ENCODE measurements at places on chromosomes 3 and 15.
A peak's percentile ranks its signal among the peaks of the same experiment; 100 is the strongest.

DNA sequence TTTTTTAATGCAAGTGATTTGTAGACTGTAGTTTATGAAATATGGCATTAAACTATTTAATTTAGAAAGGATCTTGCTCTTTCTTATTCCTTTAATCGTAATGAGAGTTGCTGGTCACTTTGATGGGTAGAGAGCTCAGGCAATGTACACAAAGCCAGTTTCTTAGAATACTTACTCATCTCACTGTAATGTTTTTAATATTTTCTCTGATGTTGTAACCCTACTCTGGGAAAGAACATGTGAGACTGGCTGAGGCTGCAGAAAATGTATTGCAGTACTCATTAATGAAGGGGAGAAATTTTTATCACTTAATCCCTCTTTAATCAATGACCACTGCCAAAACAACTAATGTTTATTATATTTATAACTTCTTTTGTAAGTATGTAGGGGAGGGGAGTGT is 479.4 kb upstream of the KCNMB2 start:
- DNase-seq: no peak

DNA sequence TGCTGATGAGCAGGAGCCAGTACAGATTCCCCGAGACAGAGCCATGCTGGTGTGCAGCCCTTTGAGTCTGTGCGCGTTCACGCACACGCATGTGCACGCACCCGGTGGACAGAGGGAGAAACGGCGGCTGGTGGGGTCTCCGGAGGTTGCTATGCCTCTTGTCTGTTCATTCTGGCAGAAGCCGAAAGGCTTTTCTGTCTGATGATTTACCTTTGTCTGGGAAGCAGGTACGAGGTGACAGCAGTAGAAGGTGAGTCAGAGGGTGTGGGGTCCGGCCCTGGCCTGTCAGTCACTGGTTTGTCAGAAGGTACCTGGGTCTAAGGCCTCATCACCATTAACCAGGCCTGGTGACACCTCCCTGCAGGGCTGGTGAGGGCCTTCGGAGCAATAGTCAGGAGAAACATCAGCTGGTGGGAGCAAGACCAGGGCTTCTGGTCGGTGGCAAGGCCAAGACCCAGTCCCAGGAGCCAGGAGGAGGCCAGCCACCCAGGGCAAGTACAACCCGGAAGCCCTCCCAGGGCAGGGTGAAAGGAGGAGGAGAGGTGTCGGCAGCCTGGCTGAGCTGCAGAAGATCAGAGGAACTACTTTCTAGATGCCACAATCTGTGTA is 7.5 kb downstream of the PCSK6 start:
- no peak for DNase-seq

- no peak for DNase-seq
Measured at GRCh38 chr3:58356054-58356453, 23.4 kb downstream of the PXK start.

- DNase-seq: no peak
Measured at GRCh38 chr3:186724911-186725310, 7.8 kb downstream of the KNG1 start.

DNA sequence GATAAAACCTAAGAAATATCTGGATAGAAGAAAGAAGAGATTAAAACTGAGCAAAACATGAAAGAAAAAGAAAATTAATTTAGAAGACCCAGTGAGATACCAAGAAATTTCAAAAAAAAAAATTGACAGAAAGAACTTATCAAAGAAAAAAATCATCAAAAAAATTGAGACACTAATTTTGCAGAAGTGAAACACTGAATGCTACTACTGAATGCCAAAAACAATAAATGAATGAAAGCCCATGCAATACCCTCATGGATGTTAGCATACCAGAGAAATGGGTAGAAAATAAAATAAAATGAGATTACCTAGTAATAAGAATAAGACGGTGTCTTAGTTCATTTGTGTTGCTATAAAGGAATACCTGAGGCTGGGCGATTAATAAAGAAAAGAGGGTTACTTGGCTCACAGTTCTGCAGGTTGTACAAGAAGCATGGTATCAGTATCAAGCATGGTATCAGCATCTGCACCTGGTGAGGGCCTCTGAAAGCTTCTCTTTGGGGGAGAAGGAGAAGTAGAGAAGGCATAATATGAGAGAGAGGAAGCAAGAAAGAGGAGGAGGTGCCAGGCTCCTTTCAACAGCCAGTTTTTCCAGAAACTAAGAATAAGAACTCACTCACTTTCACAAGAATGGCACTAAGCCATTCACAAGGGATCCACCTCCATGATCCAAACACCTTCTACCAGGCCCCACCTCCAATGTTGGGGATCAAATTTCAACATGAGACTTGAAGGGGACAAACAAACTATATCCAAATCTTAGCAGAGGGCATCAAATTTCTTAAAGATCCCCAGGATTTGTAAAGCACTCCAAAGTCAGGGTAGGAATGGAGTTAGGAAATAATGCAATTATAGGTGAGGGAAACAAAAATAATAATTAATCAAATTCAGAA is 73.2 kb downstream of the BTLA start:
- DNase-seq: peak; percentile 26

GRCh38 chr3:2476996-2477395 is 378.3 kb downstream of the CNTN4 start:
- no peak for DNase-seq

- DNase-seq: no peak
Measured at GRCh38 chr3:105729667-105730066, 139.1 kb downstream of the CBLB start.

GRCh38 chr3:158918008-158918407 is 116.2 kb downstream of the MFSD1 start:
- DNase-seq: peak; percentile 64

GRCh38 chr15:96720656-96721055 is 390.2 kb downstream of the NR2F2 start:
- DNase-seq: no peak

- DNase-seq: peak; percentile 79
Measured at GRCh38 chr15:38389924-38390542, 63.9 kb upstream of the FAM98B start.

DNA sequence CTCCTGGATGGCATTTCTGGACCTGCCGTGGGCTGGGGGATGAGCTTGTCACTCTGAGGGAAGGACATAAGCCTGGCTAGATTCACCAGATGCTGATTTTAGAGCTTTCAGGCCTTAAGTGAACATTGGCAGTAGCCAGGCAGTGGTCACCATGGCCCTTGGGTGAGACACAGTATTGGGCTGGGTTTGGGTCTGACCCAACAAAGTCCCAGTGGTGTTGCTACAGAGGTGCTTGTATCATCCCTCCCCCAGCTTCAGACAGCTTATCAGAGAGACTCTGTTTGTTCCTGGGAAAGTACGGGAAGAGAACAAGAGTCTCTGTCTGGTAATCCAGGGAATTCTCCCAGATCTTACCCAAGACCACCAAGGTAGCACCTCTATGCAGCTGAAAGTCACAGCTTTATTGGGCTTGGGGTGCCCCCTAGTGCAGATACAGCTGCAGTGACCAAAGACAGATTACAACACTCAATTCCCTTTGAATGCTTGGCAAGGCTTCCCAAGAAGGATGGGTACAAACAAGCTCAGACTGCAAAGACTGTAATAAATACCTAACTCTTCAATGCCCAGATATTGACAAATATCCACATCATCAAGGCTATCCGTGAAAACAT is 9.8 kb upstream of the RUVBL1 start:
- peak; percentile 52 for DNase-seq

GRCh38 chr3:47430606-47431005 is 45.1 kb downstream of the SCAP start:
- DNase-seq: no peak

- DNase-seq: no peak
Measured at GRCh38 chr15:92578096-92578835, 77.3 kb downstream of the FAM174B start.

- DNase-seq: peak; percentile 5
Measured at GRCh38 chr3:129749692-129750091, 143.2 kb upstream of the PLXND1 start.

DNA sequence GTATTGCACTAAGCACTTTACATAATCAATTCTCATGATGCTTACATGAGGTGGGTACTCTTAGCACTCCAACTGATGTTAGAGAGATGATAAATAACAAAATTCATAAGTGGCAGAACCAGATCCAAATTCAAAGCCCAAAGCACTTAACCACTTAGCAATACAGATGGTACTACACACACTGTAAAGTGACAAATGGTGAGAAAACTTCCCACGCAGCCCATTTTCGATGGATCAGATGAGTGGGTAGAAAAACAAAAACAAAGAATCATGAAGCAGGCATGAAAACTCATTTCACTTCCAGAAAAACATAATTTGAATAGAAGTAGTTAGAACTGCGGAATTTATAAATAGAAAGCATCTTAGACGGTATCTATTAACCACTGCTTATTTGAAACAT is 66.2 kb downstream of the FRMD4B start:
- DNase-seq: peak; percentile 65

- peak; percentile 42 for DNase-seq
Measured at GRCh38 chr3:32912046-32912445, 39.4 kb upstream of the CCR4 start.

DNA sequence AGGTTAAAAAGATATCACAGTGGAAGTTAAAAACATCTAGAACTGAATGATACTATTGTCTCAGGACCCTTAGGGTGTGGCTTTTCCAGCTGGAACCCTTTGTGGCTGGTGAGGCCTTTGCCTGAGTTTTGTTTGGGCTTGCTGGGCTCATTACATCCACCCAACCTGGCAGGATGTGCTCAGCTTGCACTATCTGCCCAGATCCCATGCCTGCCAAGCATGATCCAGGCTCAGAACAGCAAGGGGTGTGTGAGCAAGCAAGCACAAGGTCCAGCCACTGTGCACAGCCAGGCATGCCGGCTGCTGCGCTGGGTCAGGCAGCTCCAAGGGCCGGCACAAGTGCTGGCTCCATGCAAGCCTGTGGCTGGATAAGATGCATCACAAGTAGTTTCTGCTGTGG is 512.7 kb upstream of the CDIN1 start:
- no peak for DNase-seq

DNA sequence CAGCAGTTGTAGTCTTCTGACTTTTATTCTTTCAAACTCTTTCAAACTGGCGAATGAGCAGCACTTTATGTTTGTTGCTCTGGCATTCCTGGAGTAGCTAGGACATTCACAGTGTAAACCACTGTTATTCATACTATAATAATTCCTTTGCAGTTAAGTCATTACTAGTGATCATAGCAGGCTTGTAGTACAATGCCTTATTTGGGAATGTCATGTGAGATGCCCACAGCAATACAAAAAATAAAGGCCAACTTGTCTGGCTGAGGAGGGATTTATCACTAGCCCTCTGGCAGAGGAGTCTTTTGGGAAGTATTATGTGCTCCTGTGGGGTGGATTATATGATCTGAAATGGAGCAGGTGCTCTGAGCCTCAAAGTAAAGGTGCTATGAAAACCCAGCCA is 197.2 kb downstream of the VGLL3 start:
- no peak for DNase-seq

DNA sequence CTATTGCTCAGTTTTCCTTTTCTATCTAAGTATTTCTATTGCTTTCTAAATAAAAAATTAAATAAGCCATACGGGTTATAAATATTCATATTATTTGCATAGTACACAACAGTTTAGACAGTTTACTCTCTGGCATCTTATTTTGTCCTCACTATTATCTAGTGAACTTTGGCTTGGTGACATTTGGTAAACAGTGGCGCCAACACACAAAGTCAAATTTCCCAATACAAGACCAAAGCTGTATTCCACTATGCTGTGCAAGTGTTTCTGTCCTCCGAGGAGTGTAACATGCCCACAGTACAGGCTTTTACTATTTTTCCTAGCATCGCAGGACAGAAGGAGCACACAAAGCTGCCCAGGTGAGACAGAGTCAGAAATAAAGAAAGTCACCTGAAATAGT is 61.7 kb upstream of the TP63 start:
- DNase-seq: no peak

DNA sequence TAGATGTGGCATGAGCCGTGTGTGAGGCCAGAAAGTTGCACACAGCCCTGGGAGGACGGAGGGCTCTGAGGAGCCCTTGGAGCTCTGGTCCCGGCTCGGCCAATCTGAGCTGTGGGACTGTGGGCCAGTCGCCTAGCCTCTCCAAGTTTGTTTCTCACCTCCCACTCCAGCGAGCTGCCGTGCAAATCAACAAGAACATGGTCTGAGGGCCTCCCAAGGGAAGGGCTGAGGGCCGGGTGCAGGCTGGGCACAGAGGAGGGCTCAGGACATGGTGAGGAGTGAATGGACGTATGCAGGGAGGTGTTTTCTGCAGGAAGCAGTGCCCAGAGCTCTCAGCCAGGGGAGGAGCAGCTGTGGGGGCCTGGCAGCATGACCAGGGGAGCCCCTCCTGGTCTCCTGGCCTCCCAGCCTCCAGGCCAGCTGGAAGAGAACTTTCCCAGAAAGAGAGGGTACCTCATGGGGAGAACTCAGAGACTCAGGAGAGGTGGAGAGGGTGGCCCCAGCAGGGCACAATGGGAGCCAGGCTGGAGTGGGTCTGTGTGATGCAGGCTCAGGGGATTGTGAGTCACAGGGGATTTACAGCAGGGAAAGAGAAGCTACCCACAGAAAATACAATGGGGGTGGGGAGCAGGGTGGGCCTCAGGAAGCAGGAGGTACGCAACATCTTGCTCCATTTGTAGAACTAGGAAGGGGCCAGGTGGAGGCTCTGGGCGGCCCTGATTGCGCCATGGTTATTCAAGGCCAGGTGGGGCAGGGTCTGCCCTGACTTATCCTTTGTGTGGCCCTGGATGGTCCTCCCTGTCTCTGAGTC is 24.8 kb downstream of the PSTPIP1 start:
- DNase-seq: peak; percentile 49

- no peak for DNase-seq
Measured at GRCh38 chr15:79294075-79294474, 11.6 kb downstream of the ANKRD34C start.

- DNase-seq: peak; percentile 24
Measured at GRCh38 chr15:51634591-51635198, 12.1 kb upstream of the DMXL2 start.

GRCh38 chr3:53109891-53110771 is 20.1 kb downstream of the RFT1 start:
- DNase-seq: peak; percentile 55

DNA sequence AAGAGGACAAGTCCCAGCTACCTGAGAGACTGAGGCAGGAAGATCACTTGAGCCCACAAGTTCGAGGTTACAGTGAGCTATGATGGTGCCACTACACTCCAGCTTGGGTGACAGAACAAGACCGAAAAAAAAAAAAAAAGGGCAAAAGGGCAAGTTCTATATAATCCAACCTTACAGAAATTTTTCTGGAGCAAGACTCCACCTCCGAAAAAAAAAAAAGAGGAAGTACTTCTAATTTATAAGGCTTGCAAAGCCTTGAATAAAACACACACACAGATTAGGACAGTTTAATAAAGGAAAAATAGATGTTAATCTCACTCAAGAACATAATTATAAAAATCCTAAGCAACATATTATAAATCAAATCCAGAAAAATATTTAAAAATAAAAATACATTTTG is 14.4 kb upstream of the XYLB start:
- DNase-seq: no peak

DNA sequence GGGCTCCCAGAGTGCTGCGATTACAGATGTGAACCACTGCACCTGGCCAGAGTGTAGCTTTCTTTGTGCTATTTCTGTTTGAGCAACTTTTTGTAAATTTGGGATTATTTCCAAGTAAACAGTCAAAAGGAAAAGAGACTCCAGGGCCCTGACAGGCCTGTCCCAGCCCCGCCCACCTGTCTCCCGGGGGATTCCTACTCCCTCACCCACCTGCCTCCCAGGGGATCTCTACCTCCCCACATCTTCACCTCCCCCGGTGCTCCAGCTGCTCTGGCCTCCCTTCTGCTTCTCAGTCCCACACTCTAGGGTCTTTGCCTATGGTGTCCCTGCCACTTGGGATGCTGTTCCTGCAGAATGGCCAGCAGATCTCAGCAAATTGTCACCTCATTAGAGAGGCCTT is 7.0 kb downstream of the RHCG start:
- DNase-seq: no peak

- DNase-seq: no peak
Measured at GRCh38 chr3:136942803-136943202, 15.0 kb upstream of the IL20RB start.
